ENCODE measurements at places on chromosomes 5 and 9. TPM values are rescaled to one million over a fixed set of nuclear protein-coding genes. Genes with fewer than 3 reads are reported as not detected.

RCL1 gene
- total RNA-seq = 22.1 TPM

GRCh38 chr9:136602193-136602885 is 56.5 kb upstream of the NOTCH1 start:
- no peak for DNase-seq

- peak; percentile 92 for DNase-seq
Measured at GRCh38 chr5:96434201-96434645, 1.2 kb upstream of the PCSK1 start.

GRCh38 chr5:150075806-150076205 is 10.5 kb downstream of the CSF1R start:
- no peak for DNase-seq

DNA sequence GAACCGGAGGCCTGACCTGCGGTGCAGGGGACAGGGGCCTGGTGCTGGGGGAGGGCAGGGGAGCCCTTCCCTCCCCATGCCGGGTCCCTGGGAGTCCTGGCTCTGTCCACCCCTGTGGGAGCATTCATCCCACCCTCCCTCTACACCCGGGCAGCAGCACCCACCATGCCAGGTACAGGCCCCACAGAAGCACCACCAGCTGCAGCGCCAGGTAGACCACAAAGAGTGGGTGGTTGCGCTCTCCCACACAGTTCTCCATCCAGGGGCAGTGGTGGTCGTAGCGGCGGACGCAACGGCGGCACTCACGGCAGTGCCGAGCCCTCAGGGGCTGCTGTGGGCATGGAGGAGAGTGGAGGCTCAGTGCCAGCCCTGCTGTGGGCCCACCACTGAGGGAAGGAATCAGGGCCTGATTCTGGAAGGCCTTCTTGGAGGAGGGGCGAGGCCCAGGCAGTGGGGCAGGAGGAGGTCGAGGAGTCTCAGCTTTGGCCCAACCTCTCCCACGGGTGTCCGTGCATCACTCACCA is 2.4 kb downstream of the ZDHHC12 start:
- DNase-seq = peak; percentile 72

All from posterior vena cava (tissue), 2 donors.